IPS DF 6.9 (cell line): ENCODE measurements at places on chromosomes 11 and 22.
A peak's percentile ranks its signal among the peaks of the same experiment; 100 is the strongest.

GRCh38 chr11:1152316-1153104, 5.2 kb upstream of the MUC5AC start:
- H3K4me1 ChIP-seq, result no peaks in the 10 kb centered on the region
- H3K27me3 ChIP-seq, result no peaks in the 10 kb centered on the region
- no peak for DNase-seq
- H3K27ac ChIP-seq, result no peak overlapping the region
- no peaks in the 10 kb centered on the region for H3K36me3 ChIP-seq
- H3K4me3 ChIP-seq, result no peak overlapping the region

DNA sequence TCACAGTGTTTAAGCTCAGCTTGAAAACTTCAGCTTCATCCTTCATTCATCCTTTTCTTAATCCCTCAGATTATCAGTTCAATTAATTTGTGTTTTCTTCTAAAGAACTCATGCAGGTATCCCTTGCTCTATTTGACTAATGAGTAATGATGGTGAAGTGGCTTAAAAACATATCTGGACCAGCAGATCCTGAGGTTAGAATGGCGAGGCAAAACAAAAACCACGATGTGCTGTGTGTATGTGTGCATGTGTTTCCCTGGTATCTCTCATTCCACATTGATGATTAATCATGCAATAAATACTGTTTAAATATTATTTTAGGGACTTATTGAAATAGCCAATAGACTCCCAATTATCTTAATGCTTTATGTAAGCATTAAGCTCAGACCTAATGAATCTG, 437.0 kb downstream of the DYNC2H1 start:
- no peaks in the 10 kb centered on the region for H3K27me3 ChIP-seq
- H3K27ac ChIP-seq, result no peak overlapping the region
- DNase-seq, result no peak

GRCh38 chr11:115501893-115502589, 2.2 kb downstream of the CADM1 start:
- H3K4me3 ChIP-seq, result peak overlapping the region; percentile 68; the same call in 1 of the 2 replicates
- no peaks in the 10 kb centered on the region for H3K36me3 ChIP-seq
- H3K27ac ChIP-seq, result no peak overlapping the region
- no peak for DNase-seq

DNA sequence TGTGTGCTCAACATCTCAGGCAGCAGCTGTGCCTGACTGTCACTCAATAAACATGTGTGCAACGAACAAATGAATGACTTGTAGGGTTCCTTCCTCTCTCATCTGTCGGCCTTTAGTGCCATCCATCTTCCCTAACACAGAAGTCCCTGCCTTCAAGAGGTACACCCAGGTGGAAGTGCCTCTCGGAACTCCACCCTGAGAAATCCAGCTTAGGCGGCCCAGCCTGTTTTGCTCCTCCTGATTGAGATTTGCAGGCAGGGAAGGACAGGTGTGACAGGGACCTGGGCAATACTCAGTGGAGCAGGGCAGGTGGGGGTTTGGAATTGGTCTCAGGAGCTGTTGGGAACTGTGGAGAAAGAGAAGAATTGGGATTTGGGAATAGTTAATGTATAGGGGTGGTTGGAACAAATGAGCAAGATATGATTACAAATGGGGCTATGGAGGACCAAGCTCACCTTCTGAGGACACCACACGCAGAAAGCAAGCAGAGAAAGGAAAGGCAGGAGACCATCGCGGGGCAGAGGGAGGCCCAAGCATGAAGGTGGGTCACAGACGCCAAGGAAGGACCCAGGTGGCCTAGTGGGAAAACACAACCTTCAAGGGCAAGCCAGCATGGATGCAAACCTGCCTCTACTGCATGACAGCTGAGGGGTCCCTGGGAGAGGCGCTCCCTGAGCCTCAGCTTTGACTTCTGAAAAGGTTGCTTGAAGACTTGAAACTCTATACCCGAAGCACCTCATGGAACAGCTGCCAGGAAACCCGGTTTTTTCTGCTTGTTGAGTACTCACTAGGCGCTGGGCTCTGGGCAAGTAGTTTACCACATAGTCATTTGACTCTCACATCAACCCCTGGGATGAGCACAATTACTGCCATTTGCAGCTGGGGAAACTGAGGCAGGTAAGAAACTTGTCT, 40.9 kb upstream of the ANO1 start:
- no peak overlapping the region for H3K4me3 ChIP-seq
- no peak for DNase-seq
- H3K4me1 ChIP-seq, result peaks cover 3% of the 10 kb centered on the region; the same call in 1 of the 2 replicates
- H3K27ac ChIP-seq, result no peak overlapping the region

DNA sequence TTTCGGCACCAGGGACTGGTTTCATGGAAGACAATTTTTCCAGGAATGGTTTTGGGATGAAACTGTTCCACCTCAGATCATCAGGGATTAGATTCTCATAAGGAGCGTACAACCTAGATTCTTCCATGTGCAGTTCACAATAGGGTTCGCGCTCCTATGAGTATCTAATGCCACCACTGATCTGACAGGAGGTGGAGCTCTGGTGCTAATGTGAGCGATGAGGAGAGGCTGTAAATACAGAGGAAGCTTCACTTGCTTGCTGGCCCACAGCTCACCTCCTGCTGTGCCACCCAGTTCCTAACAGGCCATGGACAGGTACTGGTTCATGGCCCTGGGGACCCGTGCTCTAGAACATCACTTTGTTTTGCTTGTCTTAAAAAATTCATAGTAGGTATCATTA, 41.8 kb upstream of the AMPD3 start:
- DNase-seq, result no peak
- no peak overlapping the region for H3K27ac ChIP-seq
- no peak overlapping the region for H3K4me3 ChIP-seq
- no peaks in the 10 kb centered on the region for H3K27me3 ChIP-seq
- H3K36me3 ChIP-seq, result no peaks in the 10 kb centered on the region

DNA sequence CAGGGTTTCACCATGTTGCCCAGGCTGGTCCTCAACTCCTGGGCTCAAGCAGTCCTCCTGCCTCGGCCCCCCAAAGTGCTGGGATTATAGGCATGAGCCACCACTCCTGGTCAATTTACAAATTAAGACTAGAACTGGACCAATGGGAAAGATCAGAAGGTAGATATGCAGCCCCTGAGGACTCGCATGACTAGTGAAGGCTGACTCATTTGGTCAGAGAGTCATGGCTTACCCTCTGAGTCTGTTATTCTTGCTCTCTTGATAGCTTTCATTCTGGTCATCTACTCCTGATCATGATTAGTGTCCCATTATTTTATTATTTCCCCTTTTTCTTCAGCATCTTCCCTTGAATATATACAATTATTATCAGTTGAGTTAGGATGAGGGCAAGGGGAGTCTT, 2.7 kb upstream of the LDHAL6A start:
- H3K27ac ChIP-seq, result no peak overlapping the region
- no peak overlapping the region for H3K4me3 ChIP-seq
- no peaks in the 10 kb centered on the region for H3K4me1 ChIP-seq
- no peaks in the 10 kb centered on the region for H3K36me3 ChIP-seq

GRCh38 chr22:32531228-32531627, 56.6 kb downstream of the FBXO7 start:
- DNase-seq, result no peak
- no peaks in the 10 kb centered on the region; the same call in 1 of the 2 replicates for H3K4me1 ChIP-seq
- H3K27ac ChIP-seq, result no peak overlapping the region

DNA sequence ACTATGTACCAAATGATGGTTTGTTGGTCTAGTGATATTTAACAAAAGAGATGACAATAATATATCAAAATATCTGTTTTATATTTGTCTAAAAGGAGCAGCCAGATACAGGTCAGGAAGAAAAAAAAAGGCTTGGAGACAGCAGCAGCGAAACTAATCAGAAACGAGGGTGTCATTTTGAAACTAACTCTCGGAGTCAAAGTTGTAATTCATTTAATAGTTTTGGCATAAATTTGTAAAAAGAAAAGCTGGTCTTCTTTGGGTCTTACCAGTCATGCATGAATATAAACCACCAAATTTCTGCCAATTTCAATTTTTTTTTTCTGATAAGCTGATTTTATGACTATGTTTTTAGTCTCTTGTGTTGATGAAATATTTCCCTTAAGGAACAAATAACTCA, 25.5 kb downstream of the NPAT start:
- no peak for DNase-seq
- H3K36me3 ChIP-seq, result peaks cover 7% of the 10 kb centered on the region; the same call in 1 of the 2 replicates
- H3K27ac ChIP-seq, result no peak overlapping the region

DNA sequence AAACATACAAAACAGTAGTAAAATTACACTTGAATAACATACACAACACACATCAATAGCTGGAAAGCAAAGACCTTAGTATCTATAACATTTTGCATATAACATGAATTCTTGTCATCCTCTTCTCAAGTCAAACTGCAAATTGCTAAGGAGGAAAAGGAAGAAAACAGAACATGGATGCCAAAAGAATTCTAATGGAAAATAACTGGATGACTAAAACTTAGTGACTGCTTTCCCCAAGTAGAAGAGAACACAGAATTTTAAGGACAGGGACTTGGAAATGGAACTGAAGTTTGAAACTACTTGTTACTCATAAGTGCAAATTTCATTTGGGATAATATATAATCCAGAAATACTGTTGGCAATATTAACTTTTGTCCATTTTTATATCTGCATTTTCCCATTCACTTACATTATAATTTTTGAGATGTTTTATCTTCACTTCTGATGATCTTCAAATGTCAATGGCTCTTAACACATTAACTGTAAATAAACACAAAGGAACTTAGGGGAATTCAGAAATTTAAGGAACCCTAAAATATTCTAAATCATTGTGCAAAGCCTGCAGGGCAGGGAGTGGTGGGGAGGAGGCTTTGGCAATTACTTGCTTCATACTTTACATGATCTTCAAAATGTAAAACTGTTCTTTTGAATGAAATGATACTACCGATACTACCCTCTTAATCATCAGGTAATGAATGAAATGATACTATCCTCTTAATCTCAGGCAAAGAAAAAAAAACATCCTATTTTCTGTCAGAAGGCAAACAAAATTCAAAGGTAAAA, 9.9 kb downstream of the MTMR2 start:
- H3K4me3 ChIP-seq, result no peak overlapping the region
- H3K4me1 ChIP-seq, result no peaks in the 10 kb centered on the region
- DNase-seq, result no peak
- H3K27ac ChIP-seq, result no peak overlapping the region

GRCh38 chr11:133929401-133930052, 27.2 kb downstream of the IGSF9B start:
- peaks cover 26% of the 10 kb centered on the region for H3K36me3 ChIP-seq
- DNase-seq, result no peak
- H3K27ac ChIP-seq, result no peak overlapping the region
- peaks cover 3% of the 10 kb centered on the region; the same call in 1 of the 2 replicates for H3K4me1 ChIP-seq

GRCh38 chr22:39928536-39929520, 27.9 kb downstream of the GRAP2 start:
- no peaks in the 10 kb centered on the region for H3K36me3 ChIP-seq
- no peak for DNase-seq
- no peak overlapping the region for H3K4me3 ChIP-seq
- no peaks in the 10 kb centered on the region; the same call in 1 of the 2 replicates for H3K4me1 ChIP-seq

GRCh38 chr11:79363861-79364378, 76.9 kb downstream of the TENM4 start:
- no peak overlapping the region for H3K4me3 ChIP-seq
- no peaks in the 10 kb centered on the region for H3K27me3 ChIP-seq
- no peaks in the 10 kb centered on the region for H3K36me3 ChIP-seq
- no peak overlapping the region for H3K27ac ChIP-seq

DNA sequence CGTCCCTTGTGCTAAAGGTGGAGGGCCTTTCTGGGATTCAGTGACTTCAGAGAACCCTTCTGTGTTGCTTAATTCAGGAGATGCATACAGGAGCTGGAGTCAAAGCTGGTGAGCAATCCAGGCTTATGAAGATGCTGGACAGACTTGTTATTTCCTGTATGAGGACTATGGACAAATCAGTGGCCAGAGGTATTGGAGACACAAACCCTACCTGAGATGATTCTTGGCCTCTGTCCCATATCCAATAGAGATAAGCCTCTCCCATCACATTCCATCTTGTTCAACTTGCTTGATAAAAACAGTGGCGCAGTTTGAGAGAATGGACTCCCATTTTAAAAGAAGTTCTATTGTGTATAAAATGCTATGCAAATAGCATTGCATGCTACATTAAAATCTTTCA, at the start of gene MRGPRX1:
Gene MRGPRX1, minus strand, starts transcription at position 101 of the 400 bp plus-strand sequence. CDS start 4,630 bp downstream, outside the sequence.
- H3K27me3 ChIP-seq, result no peaks in the 10 kb centered on the region
- no peak within 1 kb of the TSS for H3K27ac ChIP-seq
- H3K4me3 ChIP-seq, result no peak within 1 kb of the TSS
- peaks cover 2% of the 10 kb centered on the region for H3K4me1 ChIP-seq
- no peak for DNase-seq
- no peaks in the 10 kb centered on the region for H3K36me3 ChIP-seq

DNA sequence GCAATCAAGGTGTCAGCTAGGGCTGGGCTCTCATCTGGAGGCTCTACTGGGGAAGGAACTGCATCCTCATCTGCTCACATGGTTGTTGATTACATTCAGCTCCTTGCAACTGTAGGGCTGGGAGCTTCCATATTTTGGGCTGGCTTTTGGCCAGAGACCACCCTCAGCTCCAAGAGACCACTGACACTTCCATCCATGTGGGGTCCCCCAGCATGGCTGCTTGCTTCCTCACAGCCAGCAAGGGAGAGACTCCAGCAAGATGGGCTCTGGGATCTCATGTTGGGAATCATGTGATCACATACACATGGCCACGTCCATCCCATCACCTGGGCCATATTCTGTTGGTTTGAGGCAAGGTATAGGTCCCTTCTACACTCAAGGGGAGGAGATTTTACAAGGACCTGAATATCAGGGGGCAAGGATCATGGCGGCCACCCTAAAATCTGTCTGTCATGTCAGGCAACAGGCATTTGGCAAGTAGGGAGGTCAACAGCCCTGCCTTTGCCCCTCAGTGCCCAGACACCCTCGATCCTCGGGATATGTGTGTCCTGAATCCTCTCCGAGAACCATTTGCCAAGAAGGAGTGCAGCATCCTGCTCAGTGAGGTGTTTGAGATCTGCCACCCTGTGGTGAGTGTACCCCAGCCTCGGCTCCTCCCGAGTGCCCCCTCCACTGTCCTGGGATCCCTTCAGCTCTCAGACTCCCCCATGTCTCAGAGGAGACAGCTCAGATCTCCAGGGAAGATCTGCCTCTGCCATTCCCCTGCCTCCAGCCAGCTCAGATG, 48.7 kb downstream of the OTOG start:
- H3K36me3 ChIP-seq, result no peaks in the 10 kb centered on the region
- no peaks in the 10 kb centered on the region for H3K27me3 ChIP-seq
- H3K4me3 ChIP-seq, result no peak overlapping the region

DNA sequence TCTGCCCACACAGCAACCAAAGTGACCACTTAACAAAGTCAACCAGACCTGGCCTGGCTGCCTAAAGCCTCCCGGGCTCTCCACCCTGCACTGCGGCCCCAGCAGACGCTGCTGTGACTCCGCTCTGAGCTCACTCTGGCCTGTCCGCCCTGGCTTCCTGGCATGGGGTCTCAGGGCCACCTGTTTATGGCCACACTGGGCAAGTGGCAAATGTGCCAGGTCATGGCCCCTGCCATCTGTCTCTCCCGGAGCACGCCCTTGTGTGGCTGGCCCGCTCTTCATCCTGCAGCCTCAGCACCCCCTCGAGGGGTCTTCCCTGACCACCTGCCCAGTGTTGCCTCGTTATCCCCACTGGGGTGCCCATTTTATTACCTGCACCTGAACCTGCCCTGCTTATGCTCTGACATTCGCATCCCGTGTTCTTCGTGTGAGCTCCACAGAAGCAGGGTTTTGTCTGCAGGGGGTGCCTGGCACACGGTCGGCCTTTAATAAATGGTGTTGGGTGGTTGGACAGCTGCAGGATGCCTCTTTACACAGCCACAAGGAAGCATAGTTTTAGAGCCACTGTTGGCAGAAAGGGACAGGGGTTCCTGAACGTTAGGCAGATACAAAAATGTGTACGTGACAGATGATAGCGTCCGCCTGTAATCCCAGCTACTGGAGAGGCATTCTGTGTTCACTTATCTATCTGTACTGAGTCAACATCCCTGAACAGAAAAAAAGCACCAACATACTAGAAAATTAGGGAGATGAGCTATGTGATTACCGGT, 785.6 kb downstream of the TBC1D22A start:
- no peaks in the 10 kb centered on the region; the same call in 1 of the 2 replicates for H3K27me3 ChIP-seq
- no peak overlapping the region for H3K27ac ChIP-seq
- no peaks in the 10 kb centered on the region for H3K4me1 ChIP-seq
- H3K36me3 ChIP-seq, result no peaks in the 10 kb centered on the region
- no peak overlapping the region for H3K4me3 ChIP-seq
